ENCODE measurements at places on chromosomes 13 and 19.
A peak's percentile ranks its signal among the peaks of the same experiment; 100 is the strongest.

- DNase-seq = no peak
Measured at GRCh38 chr19:7152568-7152967, 83.1 kb downstream of the ZNF557 start.

DNA sequence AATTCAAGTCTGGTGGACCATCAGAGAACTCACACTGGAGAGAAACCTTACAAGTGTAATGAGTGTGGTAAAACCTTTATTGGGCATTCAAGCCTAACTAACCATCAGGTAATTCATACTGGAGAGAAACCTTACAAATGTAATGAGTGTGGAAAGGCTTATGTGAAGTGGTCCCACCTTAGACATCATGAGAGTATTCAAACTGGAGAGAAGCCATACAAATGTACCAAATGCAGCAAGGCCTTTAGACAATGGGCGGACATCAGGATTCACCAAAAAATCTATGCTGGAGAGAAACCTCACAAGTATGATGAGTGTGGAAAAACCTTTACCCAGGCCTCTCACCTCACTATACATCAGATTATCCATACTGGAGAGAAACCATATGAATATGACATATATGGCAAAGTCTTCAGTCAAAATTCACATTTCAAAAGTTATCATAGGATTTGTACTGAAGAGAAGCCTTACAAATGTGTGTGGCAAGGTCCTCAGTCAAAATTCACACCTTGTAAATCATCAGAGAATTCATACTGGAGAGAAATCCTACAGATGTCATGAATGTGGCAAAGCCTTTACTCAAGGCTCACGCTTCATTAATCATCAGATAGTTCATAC is 19.7 kb upstream of the ZNF665 start:
- no peak for DNase-seq

GRCh38 chr19:30672926-30673325 is 300.7 kb downstream of the ZNF536 start:
- no peak for DNase-seq

GRCh38 chr19:6015841-6016545 is 38.1 kb upstream of the RANBP3 start:
- DNase-seq = no peak

GRCh38 chr13:43058831-43059230 is 35.4 kb downstream of the DNAJC15 start:
- DNase-seq = no peak

GRCh38 chr13:101382701-101383100 is 33.6 kb downstream of the NALCN start:
- DNase-seq = no peak

DNA sequence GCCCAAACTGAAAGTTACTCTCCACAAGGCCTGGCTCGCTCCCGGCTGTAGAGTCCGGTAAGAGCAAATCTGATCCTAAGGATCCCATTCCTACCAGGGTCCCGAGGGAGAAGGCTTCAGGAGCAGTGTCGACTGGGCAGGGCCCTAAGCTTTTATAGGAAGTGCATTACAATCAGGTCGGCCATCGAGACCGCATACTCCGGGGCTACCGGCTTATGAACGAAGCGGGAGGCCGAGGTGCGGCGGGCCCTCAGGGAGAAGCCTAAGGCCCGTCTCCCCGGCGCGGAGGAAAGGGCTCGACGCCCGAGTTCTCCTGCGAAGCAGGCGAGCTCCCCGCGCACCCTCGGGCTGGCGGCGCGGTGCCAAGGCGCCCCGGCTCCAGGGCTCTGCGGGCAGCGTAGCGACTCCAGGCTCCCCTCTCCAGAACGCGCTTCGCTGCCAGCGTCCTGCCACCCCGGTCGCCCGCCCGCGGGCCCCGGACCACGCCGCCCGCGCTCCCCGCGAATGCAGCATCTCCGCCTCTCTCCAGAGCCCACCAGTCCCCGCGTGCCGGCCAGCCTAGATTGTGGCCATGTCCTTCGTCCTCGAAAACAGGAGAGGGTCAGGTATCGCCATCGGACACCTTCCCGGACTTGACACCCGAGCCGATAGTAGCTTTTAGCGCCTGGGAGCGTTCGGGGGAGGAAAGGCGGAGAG is 1.4 kb downstream of the EFNB2 start:
- no peak for DNase-seq

DNA sequence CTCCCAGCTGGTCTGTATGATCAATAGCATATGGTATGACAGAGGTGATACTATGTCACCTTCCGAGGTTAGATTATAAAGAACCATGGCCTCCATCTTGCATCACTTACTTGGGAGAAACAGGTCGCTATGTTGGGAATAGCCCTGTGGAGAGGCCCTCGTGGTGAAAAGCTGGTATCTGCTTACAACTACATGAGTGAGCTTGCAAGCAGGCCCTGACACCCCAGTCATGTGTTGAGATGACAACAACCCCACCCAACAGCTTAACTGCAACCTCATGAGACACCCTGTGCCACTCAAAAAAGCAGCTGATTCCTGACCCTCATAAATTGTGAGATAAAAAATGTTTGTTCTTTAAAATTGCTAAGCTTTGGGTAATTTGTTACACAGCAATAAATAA is 18.8 kb downstream of the MTRF1 start:
- DNase-seq = no peak

- DNase-seq = no peak
Measured at GRCh38 chr13:91323349-91323748, 24.1 kb upstream of the MIR17HG start.

GRCh38 chr19:32168111-32168510 is 177.3 kb upstream of the ZNF507 start:
- no peak for DNase-seq

DNA sequence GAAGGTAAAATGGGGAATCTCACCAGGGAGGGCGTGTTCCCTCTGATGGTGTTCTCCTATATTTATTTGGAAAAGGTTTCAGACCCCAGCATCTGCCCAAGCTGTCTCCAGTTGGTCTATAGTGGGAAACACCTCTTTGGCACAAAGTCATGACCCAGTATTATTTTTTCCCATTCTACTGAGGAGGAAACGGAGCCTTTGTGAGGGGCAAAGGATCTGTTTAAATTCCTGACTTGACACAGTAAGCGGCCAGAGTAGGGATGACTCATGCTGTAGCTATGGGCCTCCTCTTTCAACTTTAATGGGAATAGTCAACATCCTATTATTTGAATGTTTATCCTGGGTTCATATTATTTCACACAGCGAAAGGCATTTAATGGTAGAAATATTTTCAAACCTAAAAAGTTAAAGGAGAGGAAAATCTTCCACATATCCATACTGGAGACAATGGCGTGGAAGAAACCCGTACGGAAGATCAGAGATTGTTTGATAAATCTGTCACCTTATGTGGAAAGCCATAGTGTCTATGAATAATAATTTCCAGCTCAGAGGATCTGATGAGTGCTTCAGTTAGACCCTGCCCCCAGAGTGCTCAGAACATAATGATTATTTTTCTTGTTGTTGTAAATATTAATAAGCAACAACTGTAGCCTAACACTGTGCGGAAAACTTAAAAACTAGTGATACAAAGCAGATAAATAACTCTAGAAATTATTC is 126.0 kb downstream of the FOXO1 start:
- no peak for DNase-seq

GRCh38 chr13:47206111-47206510 is 309.3 kb upstream of the HTR2A start:
- DNase-seq = no peak

DNA sequence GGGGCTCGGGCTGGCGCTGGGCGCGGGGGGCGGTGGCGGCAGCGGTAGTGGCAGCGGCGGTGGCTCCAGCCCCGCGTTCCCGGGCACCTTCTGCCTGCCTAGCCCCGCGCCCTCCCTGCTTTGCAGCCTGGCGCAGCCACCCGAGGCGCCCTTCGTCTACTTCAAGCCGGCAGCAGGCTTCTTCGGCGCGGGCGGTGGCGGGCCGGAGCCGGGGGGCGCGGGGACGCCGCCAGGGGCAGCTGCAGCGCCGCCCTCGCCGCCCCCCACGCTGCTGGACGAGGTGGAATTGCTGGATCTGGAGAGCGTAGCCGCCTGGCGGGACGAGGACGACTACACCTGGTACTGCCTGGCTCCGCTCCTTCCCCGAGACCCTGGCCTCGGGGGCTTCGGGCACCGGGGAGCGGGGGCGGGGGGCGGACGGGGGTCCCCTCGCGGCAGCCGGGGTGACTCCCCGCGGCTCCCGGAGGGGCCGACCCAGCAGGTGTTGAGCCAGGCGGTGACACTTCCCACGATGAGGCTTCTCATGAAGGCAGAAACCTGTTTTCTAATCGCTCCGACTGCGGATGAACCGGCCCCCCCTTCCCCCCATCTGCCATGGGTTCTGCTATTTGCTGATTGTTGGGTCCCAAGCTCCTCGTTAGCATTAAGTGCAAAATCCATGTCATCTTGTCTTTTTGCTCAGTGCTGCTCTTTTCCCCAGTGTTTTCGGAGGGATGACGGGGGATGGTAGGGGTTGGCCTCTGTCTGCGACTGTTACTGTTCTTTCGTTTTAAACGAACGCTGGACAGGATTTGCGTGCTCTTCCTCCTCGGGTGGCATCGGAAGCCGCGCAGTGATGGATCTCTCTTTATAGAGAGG is 943 bp downstream of the SLAIN1 start:
- DNase-seq = peak; percentile 27

DNA sequence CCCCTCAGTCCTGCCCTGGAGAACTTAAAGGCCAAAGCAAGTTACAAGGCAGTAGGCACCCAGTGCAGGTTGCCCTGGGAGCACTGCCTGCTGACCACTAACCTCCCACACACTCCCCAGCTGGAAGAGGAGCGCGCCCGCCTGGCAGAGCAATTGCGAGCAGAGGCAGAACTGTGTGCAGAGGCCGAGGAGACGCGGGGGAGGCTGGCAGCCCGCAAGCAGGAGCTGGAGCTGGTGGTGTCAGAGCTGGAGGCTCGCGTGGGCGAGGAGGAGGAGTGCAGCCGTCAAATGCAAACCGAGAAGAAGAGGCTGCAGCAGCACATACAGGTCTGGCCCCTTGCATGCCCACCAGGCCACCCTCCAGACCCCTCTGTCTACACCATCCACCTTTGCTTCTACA is 61.1 kb downstream of the KCNC3 start:
- DNase-seq = no peak

- DNase-seq = no peak
Measured at GRCh38 chr13:98506322-98506721, 70.6 kb downstream of the STK24 start.

DNA sequence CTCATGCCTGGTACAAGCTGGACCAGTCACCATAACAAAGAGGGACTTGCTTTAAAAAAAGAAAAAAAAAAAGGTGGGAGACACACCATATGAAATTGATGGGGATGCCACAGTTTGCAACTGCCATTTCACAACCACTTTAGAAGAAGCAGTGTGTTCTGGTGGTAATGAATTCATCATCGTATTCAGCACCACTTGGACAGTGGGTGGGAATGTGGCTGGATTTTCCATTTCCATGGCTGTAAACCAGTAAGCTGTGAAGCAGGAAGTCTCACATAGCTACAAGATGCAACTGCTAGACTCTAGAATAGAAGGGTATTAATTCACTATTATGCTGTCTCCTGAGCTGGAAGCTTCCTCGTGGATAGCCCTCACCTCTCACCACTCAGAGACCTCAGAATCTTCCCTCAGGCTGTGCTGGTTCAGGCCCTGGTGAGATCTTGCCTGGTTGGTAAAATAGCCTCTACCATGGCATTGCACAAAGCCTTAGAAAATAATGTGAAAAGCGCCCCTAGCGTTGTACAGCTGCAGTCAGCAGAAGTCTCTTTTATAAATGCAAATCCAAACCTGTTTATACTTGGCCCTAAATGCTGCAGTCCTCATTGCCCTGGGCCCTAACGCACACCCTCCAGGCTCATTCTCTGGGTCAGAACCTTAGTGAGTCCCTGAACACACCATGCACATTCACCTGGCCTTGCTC is 150.7 kb downstream of the KCTD15 start:
- no peak for DNase-seq

DNA sequence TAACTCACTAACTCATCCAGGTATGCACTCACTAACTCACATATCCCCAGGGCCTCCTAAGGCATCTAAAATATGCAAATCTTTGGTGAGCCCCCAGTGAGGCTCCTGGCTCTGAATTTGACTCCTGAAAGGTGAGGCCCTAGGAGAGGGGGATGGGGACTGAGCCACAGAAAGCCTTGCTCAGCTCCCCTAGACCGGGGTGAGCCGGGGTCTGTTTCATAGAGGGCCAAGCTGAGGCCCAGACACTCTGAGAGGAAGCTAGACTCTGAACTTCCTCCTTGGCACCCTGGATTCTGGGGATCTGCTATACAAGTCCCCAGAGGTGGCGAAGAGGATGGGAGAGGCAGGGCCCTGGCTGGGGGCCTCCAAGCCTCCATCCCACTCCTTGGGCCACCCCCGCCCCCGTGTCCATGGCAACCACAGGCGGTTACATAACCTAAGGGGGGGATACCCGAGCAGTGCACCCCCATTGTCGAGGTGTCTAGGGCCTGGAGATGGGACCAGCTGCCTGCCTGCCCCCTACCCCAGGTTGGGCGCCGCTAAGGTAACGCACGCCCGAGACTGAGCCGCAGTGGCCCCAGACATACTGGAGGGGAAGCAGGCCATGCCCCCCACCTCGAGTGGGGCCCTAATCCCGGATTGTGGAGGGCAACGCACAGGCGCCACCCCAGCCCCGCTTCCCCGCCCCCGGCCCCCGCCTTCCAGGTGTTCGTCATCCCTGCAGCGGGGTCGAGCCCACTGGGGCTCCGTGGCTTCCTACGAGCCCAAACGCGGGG is 646 bp downstream of the ABHD8 start:
- no peak for DNase-seq

GRCh38 chr13:39527961-39528660 is 74.9 kb downstream of the LHFPL6 start:
- no peak for DNase-seq

DNA sequence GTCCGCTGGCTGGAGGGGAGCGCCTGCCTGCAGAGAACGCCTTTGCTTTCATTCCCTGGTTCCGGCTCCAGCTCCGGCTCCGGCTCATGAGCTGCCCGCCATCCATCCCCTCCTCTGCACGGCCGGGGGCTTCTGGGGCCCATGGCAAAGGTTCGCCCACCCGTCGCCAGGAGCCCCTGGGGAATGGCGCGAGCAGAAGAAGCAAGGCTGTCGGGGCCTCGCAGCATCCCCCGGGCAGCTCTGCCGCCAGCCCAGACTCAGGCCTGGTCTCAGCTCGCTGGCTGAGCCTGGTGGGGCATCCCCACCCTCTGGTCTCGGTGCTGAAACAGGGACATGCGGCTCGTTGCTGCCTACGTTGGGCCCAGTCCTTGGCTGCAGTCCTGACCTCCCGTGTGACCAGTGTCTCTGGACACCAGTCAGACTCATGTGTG is 96.8 kb downstream of the KDM4B start:
- DNase-seq = no peak

- no peak for DNase-seq
Measured at GRCh38 chr19:31177246-31177645, 172.0 kb downstream of the TSHZ3 start.
